ENCODE measurements at places on chromosomes 11 and 22. TPM values are rescaled to one million over a fixed set of nuclear protein-coding genes. Genes with fewer than 3 reads are reported as not detected.

GAL gene
- 0.74 TPM for total RNA-seq

DNA sequence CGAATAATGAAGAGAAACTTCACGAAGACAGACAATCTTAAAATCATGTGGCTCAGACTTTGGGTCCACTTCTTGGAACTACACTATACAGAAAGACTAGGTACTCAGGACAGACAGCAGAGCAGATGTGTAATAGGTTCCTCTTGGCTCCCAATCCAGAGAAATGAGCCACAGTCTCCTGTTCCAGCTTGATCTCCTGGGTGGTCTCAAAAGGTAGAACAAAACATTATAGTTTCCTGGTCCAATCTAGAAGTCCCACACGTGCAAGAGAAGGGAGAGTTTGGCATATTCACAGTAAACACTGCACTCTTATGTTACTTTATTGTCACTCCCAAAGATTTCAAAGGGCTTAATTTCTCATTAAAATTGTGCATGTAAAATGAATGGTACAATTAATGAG, 134.5 kb upstream of the FIBIN start:
- DNase-seq: no peak

DNA sequence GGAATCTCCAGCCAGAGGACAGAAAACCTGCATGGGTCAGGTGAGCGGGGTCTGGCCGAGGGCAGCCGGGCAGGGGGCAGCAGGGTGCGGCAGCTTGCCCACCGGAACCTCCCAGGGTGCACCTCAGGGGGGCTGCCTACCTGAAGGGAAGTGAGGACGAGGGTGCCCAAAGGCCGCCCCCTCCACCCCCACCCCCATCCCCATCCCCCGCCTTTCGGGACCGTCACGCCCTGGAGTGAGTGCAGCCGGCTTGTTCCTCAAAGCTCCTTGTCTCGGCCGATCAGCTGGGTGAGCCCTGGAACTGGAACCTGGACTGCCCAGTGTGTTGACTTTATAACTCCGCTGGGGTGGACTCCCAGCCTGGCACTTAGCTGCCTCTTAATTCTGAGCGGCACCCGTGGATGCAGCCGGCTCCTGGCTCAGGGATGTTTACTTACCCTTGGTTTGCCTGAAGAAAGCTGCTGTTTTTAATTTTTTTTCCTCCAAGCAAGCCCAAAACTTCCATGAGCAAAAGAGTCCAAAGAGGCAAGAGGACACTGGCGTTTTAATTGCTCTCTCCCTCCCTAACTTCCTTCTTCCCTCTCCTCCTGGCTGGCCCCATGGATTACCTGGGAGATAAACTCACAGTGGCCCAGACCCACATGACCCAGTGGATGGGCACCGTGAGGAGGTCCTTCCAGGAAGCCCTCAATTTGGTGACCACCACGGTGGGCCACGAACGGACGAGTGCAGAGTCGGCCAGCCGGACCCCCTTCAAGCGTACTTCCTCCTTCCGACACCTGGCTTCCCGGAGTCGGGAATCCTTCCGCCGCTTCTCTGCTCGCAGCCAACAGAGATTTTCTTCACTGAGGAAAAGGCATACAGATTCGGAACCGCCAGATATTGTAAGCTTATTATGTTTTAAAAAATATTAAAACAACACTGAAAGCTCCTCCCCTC, 87.8 kb upstream of the CRYBB3 start:
- peak; percentile 50 for DNase-seq

DNA sequence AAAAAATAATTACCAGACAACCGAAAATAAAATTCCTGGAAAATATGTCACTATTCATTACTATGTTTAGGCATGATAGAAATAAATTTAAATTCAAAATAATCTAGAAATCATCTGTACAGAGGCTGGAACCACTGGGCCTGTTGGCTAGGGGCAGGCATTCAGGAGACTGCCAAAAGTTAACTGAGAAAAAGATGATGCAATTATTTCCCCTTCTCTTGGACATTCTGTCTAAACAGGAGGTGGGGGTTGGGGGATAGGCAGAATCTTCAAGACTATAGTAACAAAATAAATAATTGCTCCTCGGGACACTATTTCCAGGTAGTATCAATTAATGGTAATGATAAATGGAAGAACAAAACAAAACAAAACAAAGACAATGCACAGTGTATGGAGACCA, 14.1 kb downstream of the BTBD10 start:
- peak; percentile 43 for DNase-seq

DNA sequence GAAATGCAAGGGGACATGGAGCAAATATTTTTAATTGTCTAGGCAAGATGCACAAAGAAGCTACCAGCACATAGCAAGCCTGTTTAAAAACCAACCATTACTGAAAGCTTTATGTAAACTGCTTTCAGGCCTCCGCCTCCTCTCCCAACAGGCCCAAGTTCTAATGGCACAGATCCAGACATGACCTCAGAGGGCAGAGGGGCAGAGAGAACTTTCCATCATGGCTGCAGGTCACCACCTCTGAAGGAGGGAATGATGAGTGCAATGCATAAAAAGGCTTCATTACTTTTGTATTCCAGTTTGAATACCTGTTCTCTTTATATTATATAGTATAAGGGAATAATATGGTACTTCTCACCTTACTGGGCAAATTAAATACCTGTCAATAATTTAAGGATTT, 15.2 kb downstream of the DDX17 start:
- peak; percentile 45 for DNase-seq

All from dermis blood vessel endothelial cell (primary cell).